T-cell (primary cell): ENCODE measurements at places on chromosomes 2 and 18.

GRCh38 chr2:73993778-73994177 is 9.1 kb downstream of the TET3 start:
- DNase-seq = no peak

DNA sequence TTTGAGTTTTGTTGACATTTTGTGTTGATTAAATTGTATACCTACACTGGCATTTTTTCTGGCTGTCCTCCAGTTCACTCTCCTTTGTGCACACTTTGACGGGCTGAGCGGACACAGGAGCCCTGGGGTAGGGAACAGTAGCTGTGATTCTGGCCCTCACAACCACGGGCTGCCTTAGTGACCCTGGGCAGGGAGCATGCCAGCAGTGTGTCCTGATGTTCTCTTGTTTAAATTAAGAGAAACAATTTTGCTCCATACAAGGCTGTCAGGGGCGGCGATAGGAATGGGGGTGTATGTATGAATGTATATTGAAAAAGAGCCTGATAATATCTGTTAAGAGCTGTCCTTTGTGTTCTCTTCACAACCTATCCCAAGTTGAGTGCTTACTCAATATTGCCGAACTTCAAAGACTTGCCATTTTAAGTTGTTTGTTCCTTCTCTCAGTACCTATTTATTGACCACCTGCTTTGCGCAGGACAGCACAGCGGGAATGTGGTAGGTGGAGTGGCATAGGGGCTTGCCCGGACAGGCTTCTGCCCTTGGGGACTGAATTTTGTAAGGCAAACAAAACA is 103.7 kb upstream of the EML6 start:
- DNase-seq = no peak

DNA sequence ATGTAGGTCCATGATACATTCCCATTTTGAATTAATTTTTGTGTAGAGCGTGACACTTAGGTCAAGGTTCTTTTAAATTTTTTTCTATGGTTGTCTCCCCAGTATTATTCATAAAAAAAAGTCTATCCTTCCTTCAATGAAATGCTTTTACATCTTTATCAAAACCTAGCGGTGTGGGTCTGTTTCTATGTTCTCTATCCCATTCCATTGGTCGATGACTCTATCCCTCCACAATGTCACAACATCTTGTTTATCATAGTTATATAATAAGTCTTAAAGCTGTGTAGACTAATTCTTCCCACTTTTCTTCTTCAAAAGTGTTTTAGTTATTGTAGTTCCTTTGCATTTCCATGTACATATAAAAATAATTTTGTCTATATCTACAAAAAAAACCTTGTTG is 47.2 kb upstream of the GPR17 start:
- DNase-seq = no peak

- DNase-seq = no peak
Observed at GRCh38 chr2:77397763-77398162, 124.4 kb downstream of the LRRTM4 start.

- DNase-seq = no peak
Observed at GRCh38 chr18:49878567-49879270, 65.4 kb upstream of the ACAA2 start.
